HAP-1 (cell line): ENCODE measurements at places on chromosomes 4 and X.

DNA sequence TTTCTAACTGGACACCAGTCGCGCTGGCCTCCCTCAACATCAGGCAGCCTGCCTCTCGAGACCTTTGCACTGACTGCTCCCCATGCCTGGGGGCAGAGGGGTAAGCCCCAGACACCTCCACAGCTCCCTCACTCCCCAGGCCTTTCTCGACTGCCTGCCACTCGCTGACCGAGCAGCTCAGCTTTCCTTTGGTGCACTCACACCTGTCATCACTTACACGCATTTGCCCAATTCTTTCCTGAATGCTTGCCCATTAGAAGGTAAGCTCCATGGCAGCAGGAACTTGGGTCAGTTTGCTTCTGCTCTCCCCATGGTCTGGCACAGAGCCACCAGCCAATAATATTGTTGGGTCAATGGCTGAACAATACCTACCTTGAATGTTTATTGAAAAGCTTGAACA is 32.2 kb upstream of the PROM1 start:
- no peak for DNase-seq

- no peak for DNase-seq
Observed at GRCh38 chrX:129719931-129720530, 18.7 kb upstream of the XPNPEP2 start.

- peak; percentile 57 for DNase-seq
Observed at GRCh38 chrX:48487362-48487798, 11.4 kb downstream of the FTSJ1 start.

GRCh38 chrX:131734621-131735020 is 190.7 kb downstream of the OR13H1 start:
- DNase-seq, result no peak

DNA sequence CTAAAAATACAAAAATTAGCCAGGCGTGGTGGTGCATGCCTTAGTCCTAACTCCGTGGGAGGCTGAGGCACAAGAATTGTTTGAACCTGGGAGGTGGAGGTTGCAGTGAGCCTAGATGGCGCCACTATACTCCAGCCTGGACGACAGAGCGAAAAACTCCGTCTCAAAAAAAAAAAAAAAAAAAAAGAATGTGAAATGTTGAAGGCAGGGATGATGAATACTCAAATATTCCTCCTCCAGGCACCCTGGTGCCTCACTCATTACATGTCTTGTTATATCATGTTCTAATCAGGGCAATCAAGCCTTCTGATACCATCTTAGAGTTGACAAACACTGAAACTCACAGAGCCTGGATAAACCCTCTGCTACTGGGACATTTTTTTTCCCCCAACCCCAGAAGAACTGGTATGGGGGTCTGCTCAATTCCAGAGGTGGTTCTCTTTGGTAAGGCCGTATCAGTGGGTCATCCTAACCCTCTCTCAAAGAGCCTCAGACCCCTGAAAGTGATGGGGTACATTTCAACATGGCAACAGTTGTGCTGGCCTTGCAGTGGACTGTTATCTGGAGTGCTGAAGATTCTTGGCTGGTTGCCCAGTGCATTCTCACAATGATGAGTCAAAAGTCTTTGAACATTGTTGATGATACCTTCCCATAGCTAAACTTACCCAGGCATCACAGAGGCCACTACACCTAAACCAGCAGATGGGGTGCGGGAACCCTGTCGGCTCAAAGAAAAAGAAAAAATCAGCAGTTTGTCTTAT is 2.4 kb upstream of the SH3KBP1 start:
- DNase-seq, result peak; percentile 56

GRCh38 chr4:142840516-142841123 is 5.5 kb downstream of the INPP4B start:
- DNase-seq, result no peak

DNA sequence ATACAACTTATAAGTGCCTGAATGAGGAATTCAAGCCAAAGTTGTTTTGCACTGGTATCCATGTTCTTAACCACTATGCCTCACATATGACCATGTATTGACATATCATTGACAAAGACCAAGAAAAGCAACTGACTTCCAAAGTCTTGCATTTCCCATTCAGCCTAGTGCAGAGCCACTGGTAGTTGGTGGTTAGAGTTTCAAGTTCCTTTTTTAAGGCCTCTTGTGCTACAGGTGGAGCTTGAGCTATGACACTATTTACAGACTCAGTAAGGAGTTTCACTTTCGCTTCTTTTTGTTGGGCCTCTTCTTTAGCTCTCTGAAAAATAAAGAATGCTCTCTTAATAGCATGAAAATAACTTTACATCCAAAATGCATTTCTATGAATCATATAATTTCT is 763.0 kb downstream of the DMD start:
- no peak for DNase-seq

DNA sequence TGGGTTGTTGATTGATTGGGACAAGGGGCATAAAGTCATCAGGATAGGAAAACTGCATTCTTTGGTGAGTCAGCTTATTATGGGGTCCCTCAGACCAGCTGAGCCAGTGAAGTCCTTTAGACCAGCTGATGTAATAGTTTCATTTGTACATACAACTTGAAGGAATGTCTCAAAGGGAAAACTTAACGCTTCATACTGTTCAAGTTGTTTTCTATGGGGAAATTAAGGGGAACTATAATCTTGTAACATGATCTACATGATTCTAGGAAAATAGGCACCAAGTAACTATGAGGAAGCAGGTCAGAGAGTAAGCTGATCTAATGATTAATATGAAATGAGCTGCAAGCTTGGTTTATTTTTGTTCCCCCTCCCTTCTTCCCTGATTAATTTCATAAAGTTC is 175.1 kb upstream of the GRID2 start:
- DNase-seq, result no peak

DNA sequence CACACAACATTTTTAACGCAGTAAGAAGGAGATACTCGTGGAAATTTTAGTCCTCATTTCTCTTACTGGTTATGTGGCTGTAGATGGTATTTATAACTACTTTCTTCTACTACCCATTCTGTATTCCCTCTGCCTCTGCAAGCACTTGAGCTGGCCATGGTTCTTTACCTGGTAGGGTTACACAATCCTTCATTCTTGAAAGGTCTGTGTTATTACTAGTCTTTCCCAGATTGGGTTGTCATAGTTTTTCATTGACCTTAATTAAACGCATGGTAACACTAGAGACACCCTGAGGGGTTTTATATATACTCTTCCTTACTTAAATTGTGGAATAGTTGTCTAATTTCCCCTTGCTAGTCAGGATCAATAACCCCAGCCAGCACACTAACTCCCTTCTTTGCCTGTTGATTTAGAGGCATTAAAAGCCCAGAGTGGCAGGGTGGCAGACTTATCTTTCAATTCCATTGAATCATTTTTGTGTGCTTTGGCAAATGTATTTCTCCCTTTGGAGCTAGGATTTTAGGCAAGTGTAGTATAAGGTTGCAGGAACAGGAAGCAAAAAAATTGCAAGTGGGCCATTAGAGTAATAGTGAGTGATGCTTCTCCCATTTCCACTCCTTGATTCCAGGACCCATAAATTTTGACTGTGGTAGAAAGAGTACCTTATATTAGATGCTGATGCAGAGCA is 113.6 kb upstream of the EMCN start:
- no peak for DNase-seq

DNA sequence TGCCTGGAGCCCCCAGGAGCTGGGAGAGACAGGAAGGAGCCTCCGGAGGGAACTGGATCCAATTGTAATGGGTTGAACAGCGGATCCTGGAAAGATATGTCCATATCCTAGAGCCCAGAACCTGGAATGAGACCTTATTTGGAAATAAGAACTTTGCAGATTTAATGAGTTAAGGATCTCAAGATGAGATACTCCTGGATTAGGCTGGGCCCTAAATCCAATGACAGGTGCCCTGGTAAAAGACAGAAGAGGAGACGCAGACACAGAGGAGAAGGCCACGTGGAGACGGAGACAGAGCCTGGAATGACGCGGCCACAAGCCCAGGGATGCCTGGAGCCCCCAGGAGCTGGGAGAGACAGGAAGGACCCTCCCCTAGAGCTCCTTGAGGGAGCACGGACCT is 34.1 kb downstream of the P2RY8 start:
- DNase-seq, result no peak

- DNase-seq, result no peak
Observed at GRCh38 chr4:104475652-104476051, 19.0 kb downstream of the CXXC4 start.

- no peak for DNase-seq
Observed at GRCh38 chrX:129743821-129744220, 5.0 kb downstream of the XPNPEP2 start.
